ENCODE measurements at places on chromosomes 3 and 15.
A peak's percentile ranks its signal among the peaks of the same experiment; 100 is the strongest.

DNA sequence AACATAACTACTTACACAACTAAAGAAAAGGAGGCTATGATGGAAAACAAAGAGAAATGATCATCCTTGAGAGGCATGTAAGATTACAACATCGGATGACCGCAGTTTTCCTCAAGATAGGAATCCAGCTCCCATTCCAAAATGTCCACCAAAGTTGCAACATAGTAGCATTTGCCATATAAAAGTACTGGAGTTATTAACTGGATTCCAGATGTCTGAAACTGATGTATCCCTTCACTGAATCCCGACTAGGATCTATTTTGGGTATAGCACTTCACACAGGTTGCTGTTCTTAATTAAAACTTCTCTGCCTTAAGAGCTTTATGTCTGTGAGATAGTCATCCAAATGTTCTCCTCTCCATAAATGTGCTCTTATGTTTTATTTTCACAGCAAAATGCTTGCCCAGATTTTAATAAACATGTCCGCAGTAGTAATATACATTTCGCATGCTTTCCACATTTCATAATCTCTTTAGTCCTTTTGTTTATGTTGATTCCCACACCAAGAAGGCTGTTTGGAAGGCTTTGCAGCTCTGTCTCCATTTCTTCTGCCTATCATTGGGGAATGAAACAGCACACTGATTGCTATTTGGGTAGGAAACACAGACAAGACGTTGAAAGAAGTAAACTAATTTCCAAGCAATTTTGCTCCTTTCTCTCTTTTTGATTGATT is 716.5 kb upstream of the CFAP20DC start:
- DNase-seq = no peak

- no peak for DNase-seq
Measured at GRCh38 chr3:15284121-15284889, 48.1 kb downstream of the SH3BP5 start.

DNA sequence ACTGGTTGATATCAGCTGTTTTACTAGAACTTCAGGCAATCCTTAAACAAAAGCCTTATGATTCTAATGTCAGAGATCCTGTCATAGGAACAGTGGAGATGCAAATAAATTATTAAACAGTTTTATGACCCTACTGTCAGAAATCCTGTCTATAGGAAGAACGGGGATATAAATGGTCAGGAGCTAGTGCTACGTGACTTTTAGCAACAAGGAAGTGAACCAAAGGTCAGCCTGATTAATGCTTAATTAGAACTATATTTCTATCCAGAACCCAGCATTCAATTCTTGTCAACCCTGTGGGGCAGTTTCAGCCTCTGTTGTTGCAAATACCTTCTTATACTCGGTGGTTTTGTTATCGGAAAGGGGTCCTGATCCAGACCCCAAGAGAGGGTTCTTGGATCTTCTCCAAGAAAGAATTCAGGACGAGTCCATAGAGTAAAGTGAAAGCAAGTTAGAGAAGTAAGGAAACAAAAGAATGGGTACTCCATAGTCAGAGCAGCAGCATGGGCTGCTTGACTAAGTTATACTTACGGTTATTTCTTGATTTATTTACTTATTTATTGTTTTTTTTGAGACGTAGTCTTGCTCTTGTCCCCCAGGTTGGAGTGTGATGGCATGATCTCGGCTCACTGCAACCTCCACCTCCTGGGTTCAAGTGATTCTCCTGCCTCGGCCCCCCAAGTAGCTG is 59.9 kb upstream of the RNU6-1 start:
- DNase-seq = no peak

- no peak for DNase-seq
Measured at GRCh38 chr3:191873736-191874135, 412.8 kb downstream of the PYDC2 start.

DNA sequence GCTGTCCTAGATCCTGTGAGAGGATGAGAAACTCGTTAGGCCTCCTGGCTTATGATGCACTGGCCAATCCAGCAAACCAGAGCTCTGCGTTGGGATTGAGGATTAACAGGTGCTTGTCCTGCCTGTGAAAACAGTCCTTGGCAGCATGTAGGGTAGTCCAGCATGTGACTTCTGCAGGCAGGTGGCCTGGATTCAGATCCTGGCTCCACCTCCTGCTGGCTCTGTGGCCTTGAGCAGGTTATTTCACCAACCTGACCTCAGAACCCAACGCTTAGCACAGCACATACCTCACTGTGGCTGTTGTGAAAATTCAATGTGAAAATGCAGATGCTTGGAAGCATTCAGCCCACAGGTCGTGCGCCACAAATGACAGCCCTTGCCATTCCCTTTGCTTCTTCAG is 33.6 kb downstream of the PLA2G4D start:
- DNase-seq = no peak

GRCh38 chr3:186612721-186613636 is at the start of gene AHSG:
AHSG (plus strand) TSS chr3:186613060; CDS start chr3:186613142, 82 bp downstream.
- no peak for DNase-seq

DNA sequence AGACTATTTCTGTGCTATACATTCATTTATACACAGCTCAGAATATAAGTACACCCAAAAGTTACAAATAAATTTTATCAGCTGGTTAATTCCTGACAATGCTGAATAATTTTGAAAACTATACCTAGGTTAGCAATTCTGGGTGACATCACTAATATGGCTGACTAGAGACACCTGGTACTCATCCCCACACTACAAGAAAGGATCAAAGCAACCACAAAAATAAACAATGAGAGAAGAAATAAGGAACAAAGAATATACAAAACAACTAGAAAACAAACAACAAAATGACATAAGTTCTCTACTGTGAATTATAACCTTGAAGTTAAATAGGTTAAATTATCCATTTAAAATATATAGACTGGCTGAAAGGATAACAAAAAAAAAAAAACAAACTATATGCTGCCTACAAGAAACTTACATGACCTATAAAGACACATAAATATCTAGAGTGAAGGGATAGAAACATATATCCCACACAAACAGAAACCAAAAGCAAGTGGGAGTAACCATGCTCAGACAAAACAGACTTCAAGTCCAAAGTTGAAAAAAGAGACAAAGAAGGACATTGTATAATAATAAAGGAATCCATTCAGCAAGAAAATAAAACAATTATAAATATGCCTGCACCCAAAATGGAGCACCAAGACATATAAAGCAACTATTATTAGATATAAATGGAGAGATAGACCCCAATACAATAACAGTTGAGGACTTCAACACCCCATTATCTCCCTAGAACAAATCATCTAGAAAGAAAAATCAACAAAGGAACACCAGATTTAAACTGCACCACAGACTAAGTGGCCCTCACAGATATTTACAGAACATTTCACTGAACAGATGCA is 57.8 kb downstream of the IMPG2 start:
- no peak for DNase-seq

- no peak for DNase-seq
Measured at GRCh38 chr3:28485164-28485563, 136.5 kb upstream of the AZI2 start.

DNA sequence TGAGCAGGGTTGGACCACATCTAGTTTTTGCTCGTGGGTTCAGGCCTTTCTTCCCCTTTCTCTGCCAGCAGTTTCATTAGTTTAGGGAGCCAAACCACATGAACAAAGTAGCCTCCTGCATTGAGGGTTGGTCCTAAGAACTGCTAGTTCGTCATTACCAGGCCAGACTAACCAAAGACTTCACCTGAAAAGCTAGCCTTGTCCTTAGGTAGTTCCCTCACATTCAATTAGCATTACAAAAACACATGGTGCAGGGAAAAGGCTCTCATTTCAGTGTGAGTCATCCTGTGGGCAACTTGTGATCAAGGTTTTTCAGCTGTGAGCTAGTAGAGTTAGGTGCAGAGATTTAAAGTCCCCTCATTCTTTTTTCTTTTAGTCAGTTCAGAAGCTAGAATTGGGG is 279.3 kb upstream of the CTNNB1 start:
- DNase-seq = no peak

DNA sequence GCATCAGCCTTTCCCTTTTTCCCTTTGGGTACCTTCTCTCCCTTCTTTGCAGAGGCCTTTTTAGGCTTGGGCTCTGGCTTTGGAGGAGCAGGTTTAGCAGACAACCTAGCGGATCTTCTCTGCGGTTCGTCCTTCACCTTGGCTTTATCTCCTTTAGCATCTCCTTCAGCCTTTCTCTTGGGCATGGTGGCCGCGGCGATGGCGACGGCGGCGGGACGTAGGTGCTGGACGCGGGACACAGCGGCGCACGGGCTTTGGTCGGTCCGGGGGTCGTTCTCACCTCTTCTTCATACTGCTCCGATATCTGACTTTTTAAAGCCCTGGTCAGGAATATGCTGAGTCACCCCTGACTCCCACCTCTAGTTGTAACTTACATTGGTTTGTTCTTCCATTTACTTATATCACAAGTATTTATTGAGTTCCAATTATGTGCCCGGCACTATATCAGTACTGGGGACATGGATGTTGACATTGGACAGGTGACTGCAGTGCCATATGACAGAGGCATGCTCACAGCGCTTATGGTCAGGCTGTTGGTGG is 43.1 kb upstream of the SH3BP5 start:
- no peak for DNase-seq

DNA sequence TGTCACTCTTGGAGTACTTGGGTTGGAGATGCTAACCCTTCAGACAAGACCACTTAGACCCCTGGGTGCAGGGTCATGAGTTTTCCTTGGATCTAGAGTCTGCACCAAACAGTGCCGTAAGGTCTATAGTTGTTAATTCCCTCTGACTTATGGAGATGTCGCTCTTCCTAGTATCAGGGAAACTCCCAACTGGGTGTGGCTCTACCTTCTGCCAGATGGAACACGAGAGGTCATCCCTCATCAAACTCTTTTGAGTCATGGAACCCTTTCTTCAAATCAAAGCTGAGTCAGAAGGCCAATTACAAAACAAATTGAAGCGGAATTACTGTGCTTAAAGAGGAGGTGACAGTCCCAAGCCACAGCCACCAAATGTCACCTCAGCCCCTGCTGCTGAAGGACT is 514.9 kb upstream of the PROK2 start:
- DNase-seq = no peak

DNA sequence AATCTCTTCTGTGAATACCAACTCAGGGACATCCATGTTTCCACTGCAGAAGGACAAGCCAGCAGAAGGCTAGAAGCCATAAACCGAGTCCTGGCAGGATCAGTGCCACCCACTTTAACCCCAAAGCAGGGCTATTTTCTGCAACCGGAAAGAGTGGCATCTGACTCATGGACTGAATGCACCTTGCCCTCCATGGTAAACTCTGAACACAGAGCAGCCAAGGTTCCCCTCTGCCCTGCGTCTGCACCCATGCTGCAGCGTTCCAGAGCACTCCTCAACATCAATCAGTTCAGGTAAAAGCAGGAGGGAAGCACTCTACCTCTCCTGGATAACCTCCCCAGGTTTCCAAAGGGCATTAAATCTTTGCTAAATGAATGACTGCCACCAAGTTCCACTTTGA is 801 bp upstream of the NGRN start:
- DNase-seq = peak; percentile 45

GRCh38 chr15:97521381-97522285 is 438.9 kb upstream of the ARRDC4 start:
- no peak for DNase-seq

GRCh38 chr3:105904251-105904650 is 35.4 kb upstream of the CBLB start:
- no peak for DNase-seq

GRCh38 chr15:81939604-81940440 is 106.0 kb downstream of the MEX3B start:
- DNase-seq = peak; percentile 13

- no peak for DNase-seq
Measured at GRCh38 chr3:11304175-11304574, 32.0 kb downstream of the ATG7 start.

DNA sequence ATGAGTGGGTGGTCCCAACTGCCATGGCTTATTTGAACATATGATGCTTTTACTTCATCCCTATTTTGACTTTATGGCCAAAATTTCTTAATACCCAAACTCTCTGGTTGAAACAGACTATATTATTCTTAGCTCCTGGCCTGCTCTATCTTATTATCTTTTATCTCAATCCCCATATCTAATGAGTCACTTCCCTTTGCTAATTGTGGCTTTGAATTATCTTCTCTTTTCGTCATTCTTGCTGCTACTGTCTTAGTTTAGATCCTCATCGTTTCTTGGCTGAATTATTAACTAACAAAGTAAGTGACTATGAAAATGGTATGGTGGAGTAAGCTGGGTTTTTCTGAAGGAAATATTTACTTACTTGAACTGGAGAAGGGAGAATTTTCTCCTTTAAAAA is 28.2 kb upstream of the DNAJC19 start:
- no peak for DNase-seq

DNA sequence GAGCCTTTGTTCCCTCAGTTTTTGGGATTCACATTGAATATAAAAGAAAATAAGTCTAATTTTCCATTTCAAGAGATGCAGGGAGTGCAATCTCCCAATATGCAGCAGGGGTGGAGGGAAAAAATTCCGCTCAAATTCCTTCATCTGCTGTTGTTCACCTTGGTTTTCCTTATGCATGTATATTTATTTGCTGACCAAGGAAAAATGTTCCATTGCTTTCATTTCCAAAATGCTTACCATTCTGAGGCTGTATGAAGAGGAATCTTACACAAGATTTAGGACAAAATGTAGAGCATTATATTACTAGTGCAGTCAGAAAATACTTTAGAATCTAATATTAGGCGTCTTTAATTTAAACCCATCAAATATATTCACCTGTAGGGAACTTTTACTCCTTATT is 863.9 kb downstream of the EPHA3 start:
- no peak for DNase-seq

DNA sequence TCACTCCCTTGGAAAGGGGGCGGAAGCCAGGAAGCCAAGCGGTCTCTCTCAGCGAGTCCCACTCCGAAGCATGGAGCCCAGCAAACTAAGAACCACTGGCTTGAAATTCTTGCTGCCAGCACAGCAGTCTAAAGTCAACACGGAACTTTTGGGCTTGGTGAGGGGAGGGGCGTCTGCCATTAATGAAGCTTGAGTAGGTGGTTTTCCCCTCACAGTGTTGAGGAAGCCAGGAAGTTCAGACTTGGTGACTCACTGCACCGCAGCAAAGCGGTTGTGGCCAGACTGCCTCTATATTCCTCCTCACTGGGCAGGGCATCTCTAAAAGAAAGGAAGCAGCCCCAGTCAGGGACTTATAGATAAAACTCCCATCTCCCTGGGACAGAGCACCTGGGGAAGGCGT is 665.4 kb upstream of the CBLB start:
- DNase-seq = peak; percentile 60

DNA sequence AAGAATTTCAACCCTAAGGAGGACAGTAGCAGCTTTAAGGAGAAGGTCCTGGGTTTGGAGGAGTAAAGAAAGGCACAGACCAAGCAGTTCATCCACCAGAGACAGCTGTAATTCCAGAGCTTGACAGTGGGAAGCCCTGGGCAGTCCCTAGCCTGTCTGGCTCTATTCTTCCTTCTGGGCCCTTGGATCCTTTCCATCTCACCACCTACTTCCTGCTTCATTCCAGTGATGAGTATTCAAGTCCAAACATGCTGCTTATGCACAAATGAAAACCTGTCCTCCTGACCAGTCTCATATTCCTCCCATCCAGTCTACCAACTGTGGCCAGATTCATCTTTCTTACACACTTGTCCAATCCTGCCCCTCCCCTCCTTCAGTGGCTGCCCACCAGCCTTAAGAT is 171.4 kb downstream of the CNTN3 start:
- no peak for DNase-seq

GRCh38 chr3:107375682-107376081 is 1.6 kb upstream of the CCDC54 start:
- no peak for DNase-seq

GRCh38 chr3:71120012-71120411 is 463.5 kb downstream of the FOXP1 start:
- DNase-seq = no peak

Measured in CD4-positive, alpha-beta T cell treated with Interferon alpha-2 for 1 hour (primary cell).